Transverse colon (tissue), 4 donors: ENCODE measurements at places on chromosomes 2 and 18. TPM values are rescaled to one million over a fixed set of nuclear protein-coding genes. Genes with fewer than 3 reads are reported as not detected.

DNA sequence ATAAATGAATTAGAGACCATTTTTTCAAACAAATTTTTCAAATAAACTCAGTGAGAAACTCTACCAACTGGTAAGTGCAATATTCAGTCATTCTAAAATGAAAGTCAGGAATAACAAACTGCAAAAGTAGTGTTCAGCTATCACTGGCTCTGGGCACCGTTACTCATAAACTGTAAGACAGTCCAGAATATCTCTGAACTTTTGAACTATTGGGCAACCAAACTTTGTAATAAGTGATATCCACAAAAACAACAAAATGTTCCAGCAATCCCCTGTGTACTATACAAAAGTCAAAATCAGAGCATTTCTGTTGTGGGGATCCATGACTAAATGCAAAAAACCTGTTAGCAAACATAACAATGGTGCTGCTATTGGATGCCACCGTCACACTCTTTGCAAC is 56.3 kb downstream of the SLC25A12 start:
- no peak for DNase-seq

DNA sequence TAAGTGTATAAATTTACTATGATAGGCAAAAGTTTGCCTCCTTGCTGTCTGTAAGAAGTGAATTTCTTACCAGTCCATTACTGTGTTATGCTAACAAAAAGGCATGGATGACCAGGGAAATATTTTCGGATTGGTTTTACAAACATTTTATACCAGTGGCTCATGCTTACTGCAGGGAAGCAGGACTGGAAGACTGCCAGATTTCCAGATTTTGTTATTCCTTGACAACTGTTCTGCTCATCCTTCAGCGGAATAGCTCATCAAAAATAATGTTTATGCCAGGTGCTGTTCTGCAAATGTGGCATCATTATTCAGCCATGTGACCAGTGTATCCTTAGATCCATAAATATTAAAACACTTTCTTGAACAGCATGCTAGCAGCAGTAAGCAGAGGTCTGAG is 40.4 kb upstream of the NETO1 start:
- no peak for DNase-seq

GRCh38 chr18:57141208-57142129 is 5.4 kb upstream of the BOD1L2 start:
- DNase-seq: peak; percentile 85

DNA sequence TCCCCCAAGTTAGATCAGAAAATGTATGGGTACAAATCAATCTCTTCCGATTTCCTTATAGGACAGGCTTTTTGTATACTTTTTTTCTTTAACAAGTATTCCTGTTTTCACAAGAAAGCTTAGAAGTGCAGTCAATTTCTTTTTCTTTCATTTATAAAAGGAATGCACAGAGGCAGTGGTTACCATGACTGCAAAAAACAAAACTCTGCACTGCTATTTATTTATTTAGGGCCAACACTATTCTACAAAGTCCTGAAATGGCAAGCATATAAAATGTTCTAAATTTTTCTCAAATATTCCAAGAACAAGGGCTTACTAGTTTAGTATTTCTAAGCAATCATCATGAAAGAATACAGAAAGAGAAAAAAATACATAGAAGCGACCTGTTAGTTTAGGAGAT is 22.2 kb downstream of the ATAD2B start:
- no peak for DNase-seq

GRCh38 chr18:74714791-74715190 is 117.1 kb downstream of the ZNF407 start:
- no peak for DNase-seq

DNA sequence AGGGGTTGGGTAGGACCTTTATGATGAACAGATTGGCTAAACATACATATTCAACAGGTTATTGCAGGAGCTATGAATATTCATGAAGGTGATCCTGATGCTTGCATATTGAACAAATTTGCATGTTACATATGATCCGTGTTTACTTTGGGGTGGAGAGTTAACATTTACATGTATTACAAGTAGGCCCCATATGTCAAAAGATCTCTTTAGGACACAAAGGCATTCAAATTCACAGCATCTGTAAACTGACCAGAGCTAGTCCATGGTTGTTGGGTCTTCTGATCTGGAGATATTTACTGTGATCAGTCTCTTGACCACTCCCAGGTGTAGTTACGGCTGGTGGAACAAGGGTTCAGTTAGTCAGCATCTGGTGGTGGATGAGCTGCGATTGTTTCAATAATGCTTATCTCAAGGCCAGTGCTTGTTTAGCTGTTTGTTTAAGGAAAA is 80.4 kb downstream of the PMAIP1 start:
- DNase-seq: no peak

DNA sequence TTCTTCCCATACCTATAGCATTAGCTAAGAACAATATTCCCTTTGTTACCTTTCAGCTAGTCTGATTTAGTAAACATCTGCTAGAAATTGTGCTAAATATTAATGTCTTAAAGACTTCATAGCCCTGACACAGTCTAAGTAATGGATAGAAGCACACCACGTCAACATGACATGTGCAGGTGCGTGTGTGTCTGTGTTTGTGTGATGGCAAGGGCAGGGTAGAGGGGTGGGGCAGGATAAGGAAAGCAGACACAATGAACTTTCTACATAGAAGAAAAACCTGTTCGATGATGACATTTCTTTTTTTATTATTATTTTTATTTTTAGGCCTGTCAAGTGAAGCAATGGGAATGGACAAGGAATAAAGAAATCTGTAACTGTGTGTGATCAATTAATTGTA is 223.3 kb downstream of the NOL4 start:
- DNase-seq: peak; percentile 49

DNA sequence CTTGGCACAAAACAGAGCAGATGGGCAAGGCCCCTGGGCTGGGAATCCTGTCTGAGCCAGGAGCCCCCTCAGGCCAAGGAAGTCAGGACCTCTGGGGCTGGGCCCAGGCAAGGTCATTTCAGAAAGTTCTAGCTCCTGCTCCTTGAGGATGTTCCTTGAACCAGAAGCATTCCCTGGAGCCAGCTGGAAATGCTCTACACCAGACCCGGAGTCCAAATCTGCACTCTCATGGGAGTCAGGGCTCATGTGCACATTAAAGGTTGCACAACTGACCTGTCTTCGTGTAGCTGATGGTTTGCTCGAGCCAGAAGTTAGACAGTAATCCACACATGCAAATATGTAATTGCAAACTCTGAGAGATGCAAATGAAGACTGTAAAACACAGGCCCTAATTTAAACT is 18.0 kb downstream of the PARD6G start:
- no peak for DNase-seq

GRCh38 chr18:45588376-45589355 is 26.6 kb upstream of the SLC14A2 start:
- no peak for DNase-seq

SDC1 gene
- 192 TPM for total RNA-seq

SERPINB13 gene
- not detected for total RNA-seq

PDE11A gene
- total RNA-seq: 0.37 TPM

RDH14 gene
- total RNA-seq: 26.8 TPM
